ENCODE measurements at places on chromosomes 4 and X. TPM values are rescaled to one million over a fixed set of nuclear protein-coding genes. Genes with fewer than 3 reads are reported as not detected.

Gene ZNF827
- total RNA-seq = 21.2 TPM

Gene XAGE1A
- total RNA-seq = not detected

Gene FAT4
- total RNA-seq = 110 TPM

Gene HTN3
- total RNA-seq = not detected

GRCh38 chrX:11196476-11196875, 85.3 kb downstream of the HCCS start:
- DNase-seq = no peak

GRCh38 chr4:40865696-40866095, 115.9 kb downstream of the NSUN7 start:
- no peak for DNase-seq

GRCh38 chr4:159047478-159048165, 55.3 kb upstream of the RAPGEF2 start:
- DNase-seq = peak; percentile 10

DNA sequence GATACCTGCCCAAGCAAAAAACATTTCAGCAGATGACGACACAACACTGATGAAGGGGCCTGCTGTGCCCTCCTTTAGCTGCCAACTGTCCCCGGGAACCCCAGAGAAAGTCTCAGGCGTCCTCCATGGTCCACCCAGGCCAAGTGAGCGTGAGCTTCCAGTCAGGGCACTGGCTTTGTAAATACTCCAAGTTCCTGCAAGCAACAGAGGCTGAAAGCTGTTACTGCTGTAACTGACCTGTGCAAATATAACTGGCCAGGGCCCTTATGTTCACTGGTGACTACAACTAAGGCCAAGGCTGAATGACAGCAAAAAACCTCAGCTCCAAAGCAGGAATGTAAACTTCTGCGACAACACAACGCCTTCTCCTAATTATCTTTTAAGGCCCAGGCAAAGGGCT, 8.2 kb downstream of the WDR1 start:
- no peak for DNase-seq
